Activated T-helper 1 cell treated with anti-CD3 and anti-CD28 coated beads, Interleukin-2, amount 50 U/mL, for 16 hours (primary cell): ENCODE measurements at places on chromosomes 2 and 18.

GRCh38 chr18:7608781-7609201 lies 41.7 kb downstream of the PTPRM start:
- no peak for DNase-seq

GRCh38 chr18:47453038-47453437 lies 201.6 kb upstream of the SKOR2 start:
- no peak for DNase-seq

- DNase-seq, result no peak
These were observed 515 bp upstream of the PLEKHB2 start for GRCh38 chr2:131104487-131105155.

DNA sequence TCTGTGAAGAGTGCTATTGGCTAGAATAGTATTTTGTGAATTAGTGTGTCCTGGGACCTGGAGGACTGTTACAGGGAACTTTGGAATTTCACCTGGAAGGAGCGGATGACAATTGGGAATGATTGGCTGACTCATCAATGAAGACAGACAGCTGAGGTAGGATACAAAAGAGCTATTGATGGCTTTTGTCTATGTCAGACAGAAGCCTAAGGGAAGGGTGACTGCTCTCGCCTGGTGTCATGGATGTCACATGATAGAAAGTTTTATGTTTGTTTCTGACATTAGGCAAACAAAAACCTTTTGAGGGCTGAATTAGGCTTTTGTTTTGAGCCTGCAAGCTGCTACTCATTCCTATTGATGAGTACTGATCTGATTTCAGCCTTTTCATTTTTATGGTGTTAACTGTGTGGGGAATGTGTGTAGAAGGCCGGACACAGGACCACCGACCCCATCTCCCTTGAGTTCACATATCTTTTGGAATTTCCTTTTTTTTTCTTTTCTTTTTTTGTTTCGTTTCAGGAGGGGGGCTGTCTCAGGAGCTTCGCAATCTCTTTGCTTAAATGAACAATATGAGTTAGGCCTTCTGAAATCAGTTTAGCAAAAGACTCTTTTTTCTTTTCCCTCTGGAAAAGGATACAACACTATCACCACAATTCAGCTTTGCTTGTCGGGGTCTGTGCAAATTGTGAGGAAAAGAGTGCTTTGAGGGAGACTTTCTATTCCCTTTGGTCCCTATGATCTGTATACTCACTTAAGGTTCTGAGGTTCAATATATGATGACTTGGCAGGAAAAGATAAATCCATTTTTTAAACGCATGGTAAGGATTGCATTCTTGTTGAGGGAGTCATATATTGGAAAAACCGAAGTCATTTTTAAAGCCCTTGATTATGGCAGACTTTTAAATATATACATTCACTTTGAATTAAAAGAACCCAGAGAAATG lies 207.9 kb upstream of the FIGN start:
- no peak for DNase-seq

- no peak for DNase-seq
These were observed 1232.3 kb upstream of the SLC39A10 start for GRCh38 chr2:194424683-194425209.

- DNase-seq, result no peak
These were observed 534.6 kb downstream of the MBD2 start for GRCh38 chr18:53689886-53690285.

DNA sequence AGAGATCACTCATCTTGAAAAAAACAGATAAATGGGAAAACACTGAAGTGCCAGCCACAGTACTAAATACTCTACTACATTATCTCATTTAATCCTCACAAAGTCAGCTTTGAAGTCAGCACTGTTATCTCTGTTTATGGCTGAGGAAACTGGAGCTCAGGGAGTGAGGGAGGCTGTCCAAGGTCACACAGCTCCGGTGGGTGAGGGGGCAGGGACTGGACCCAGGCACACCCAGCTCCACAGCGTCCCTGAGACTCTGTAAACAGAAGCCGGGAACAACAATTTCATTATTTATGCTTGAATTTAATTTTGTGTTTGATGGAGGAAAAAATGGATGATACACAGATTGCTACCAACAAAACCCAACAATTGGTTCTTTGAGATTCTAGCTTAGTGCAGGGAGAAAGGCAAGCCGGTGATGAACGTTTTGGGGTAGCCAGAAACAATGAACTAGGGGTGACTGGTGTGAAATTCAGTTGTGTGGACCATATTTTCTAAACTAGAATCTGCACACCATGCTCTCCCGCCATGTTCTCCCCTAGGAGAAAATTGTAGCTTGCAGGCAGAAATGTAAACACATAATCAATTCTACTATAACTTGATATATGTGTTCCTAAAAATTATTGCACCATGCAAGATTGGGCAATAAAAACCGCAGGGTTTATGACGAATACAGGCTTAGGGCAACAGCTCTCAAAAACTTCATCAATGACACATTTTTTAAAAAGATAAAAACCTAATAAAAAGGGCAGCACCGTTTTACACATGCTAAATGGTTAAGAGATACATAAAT lies at the start of gene GREB1:
Gene GREB1 (plus strand): TSS at position 768 of the 793 bp plus-strand sequence. CDS start 22,570 bp downstream, outside the sequence.
- DNase-seq, result no peak

DNA sequence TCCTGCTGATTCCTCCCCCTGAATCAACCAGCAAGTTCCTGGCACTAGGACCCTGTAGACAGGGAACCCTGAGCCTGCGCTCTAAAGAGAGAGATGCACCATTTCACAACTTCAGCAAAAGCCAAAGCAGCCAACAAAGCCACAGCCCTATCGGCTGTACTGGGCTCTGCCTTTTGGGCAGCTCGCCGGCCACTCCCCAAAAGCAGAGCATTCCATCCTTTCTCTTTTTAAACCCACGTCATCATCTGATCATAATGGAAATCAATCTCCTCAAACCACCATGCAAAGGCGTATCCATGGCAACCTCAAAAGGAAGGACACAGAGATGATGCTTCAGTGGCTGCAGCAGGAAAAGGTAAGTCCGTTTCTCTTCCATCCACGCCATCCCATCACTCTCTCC lies 5.3 kb upstream of the DCTN1 start:
- no peak for DNase-seq

- no peak for DNase-seq
These were observed 223.8 kb upstream of the SYT4 start for GRCh38 chr18:43501099-43501498.

GRCh38 chr2:240933966-240934700 lies 28.0 kb downstream of the CROCC2 start:
- peak; percentile 2 for DNase-seq

DNA sequence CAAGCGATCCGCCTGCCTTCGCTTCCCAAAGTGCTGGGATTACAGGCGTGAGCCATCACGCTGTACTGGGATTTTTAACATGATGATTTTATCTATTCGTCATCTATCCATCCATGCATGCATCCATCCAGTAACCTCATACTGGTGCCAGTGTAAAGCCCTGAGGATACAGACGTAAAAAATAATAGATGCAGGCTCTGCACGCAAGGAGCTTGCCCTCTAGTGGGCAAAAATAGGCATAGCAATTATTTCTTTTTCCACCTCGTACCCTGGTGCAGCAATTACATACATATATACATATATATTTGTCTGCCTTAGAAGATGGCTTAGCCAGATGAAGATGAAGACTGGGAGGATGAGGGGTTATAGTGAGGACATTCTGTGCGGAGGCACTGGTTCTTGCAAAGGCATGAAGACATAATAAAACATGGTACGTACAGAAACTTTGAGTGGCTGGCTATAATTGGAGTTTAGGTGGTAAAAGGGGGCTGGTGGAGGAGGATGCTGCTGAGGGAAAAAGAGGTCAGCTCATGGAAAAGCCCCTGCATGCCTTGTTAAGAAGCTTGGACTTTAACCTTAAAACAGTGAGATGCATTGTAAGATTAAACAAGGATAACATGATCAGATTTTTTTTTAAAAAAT lies 19.6 kb upstream of the RPIA start:
- no peak for DNase-seq

DNA sequence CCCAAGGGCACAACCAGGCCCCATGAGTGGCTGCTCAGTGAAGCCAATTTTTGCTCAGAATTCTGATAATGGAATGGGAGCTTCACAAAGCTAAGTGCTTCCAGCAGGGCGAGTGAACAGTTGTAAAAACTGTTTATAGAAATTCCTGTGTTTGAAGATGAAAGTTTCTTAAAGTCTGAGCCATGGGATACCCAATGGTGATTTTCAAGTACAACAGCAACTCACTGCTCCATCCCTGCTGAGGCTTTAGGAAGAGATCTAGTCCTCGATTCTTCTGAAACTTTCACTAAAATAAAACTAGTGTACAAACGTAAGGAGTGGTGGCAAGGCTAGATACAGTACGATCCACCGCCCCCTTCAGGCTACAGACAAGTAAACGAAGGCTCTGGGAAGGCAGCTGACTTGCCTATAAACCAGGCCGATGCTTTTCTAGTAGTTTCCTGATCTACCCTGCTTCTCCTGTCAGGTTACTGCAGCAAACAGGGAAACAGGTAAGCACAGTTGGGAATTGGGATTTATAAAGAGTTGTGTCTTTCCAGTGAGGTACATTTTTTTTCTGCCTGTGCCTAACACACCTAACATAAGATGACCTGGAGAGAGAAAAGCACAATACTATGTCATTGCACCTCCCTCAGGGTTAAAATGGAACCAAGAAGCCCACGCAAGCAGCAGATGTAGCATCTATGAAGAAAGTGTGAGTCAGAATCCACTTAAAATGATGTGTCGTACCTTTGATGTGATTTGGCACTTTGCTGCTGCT lies 108.7 kb downstream of the UXS1 start:
- peak; percentile 27 for DNase-seq

DNA sequence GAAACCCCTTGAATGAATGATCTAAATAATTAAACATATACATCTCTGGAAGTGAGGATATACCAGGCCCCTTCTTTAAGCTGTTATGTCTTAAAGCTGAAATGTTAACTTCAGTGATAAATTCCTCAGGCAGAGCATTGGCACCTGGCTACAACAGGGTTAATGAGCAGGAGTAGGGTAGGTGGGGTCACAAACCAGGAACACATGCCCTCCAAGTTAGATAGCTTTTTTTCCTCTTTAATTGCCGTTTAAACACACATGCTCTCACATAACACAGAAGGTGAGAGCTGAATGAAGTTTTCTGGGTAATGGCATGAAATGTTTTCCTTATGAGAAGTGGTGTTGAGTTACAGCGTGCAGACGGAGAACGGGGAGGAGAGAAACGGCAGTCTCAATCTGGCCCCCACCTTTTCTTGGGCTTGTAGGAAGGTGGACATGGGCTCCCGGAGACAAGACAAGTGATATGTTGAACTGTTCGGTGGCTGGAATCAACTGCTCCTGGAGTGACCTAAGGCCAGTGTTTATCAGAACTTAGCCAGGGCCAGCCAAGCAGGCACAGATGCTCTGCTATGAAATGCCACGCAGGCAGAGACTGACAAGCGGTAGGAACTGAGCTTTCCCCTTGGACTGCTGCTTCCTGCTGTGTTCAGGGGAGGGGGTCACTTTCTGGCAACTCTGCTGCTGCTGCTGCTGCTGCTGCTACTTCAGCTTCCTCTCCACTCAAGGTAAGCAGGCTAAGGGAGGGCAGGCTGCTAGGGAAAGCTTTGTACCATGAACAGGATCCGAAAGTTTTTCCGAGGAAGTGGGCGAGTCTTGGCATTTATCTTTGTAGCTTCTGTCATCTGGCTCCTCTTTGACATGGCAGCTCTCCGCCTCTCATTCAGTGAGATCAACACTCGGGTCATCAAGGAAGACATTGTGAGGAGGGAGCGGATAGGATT lies at the start of gene GALNT5:
Gene GALNT5 (plus strand): TSS at position 394 of the 941 bp plus-strand sequence. CDS start 378 bp downstream, at position 772.
- DNase-seq, result no peak

GRCh38 chr2:159129824-159130223 lies 156.7 kb downstream of the WDSUB1 start:
- no peak for DNase-seq

DNA sequence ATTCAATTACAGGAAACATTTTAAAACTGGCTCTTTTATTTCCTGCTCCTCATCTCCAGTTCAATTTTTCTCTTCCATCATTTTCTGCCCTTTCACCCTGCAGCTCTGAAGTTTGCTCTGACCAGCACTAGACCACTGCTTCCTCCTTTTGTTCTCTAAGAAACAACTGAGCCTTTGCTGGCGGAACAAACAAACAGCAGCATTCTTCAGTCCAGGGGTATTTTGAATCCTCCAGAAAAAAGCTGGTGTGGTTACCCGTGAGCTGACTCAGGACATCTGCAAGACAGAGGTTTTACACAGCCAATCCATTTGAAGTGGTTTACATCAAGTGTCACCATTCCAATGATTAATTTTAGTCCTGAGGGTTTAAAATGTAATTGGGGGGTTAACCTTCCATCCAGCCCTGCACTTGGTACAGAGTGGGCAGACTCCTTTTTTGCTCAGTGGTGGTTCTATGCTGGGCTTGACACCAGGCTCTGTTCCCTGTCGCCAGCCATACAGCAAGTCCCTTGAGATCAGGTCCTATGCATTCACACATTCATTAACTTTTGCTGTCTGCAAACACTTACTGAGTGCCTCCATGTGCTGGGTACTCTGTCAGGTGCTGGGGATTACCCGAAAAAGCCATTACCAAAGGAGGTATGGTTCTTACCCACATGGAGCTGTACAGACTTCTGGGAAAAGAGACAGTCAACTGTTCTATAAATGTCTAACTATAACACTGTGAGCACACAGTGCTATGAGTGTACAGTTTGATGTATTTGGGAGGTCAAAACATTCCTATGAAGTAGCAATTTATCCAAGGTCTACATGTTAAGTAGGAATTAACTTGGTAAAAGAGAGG lies 909.4 kb upstream of the GYPC start:
- DNase-seq, result no peak

DNA sequence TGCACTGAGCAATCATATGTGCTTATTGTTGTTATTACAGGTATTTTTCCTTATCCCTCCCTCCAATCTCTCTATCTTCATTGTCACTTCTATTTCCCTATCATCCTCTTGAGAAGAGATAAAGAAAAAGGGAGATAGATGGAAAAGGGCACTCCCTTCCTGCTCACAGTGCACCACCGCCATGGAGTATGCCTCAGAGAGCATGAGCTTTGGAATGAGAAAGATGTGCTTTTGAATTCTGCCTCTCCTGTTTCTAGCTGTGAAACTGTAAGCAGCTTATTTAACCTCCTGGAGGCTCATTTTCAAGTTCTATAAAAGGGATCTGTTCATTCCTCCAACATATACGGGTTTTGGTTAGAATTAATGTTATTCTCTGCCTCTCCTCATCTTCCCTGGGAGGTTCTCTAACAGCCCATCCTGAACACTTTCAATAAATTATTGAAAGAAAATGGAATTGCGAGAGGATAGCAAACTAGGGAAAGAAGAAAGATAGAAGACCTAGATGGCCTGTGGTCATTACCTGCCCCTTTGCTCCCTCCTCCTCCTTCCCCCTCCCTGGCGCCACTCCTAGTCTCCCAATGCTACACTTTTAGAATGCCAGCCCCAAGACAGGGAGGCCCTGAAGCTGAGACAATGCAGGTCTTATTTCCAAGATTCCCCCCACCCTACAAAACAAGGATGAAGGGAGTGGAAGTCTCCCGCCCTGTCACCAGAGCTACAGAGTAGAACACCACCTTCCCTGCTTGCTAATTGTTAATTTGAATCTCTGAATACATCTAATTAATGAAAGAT lies 37.8 kb downstream of the FIGN start:
- no peak for DNase-seq

DNA sequence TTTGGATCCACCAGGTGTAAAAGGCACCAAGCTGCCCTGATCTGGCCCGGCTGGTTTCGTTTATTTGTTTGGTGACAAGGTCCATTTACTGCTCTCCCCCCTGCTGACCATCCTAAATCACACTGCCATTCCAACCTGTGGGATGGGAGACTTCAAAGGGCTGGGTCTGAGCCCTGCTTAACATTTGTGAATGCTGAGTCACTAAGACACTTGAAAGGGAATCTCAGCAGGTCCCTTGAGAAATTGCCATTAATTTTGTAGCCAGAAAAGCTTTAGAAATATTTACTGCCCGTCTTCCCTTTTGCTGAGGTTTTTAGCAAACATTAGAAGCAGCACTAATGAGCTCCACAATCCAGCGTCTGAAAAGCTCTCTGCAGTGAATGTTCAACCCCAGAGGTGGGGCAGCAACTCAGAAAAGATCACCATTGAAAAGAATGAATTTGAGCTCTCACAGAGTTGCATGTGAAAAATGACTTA lies 133.8 kb downstream of the ARL4C start:
- no peak for DNase-seq
